ENCODE measurements at places on chromosomes 3 and 15.
A peak's percentile ranks its signal among the peaks of the same experiment; 100 is the strongest.

DNA sequence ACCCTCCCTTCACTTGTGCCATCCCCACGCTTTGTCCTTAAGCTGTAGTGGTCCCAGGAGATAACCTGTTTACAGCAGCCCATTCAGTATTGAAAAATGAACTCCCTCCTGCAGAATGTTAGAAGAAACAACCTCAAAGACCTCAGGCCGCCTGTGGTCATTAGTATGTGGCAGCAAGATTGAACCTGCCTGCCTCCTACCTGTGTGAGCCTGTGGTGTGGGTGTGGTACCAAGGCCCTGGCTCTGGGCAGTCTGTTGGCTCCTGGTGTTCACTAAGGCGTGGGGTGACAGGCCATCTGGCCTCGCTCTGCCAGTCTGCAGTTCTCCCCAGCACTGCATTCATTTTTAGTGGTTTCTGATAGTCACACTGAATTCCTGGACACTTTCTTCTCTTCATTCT, 21.0 kb downstream of the LSM3 start:
- DNase-seq = no peak

GRCh38 chr3:159548675-159549335, 439.8 kb upstream of the IL12A start:
- no peak for DNase-seq

- peak; percentile 70 for DNase-seq
These were observed at the start of gene LRRC3B for GRCh38 chr3:26622621-26623418. Gene LRRC3B (plus strand): TSS chr3:26622772. CDS start chr3:26709673, 86,901 bp downstream.

DNA sequence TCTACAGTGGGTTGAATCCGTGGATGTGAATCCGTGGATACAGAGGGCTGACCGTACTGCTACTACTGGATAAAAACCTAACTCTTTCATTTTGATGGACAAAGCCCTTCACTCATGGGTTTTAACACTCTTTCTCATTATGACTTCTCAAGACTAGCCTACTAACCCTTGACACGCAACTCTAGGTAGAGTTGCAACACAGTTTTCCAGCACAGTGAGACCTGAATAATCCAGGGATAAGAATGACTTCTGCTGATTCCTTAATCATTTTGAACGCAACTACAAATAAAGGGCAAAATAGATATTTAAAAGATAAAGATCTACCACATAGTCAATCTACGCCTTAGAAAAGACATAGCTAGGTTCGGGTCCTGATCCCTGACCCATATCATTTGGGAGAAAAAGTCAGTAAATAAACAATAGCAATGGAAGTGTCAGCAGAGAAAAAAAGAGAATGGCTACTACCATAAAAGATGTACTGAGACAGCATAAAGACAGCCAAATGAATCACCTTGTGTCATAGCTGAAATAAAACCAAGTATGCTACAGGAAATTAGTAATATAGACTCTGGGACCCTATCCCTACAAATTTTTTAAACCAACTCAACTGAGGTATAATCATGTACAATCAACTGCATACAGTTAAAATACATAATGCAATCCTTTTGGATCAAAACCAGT, 87.6 kb downstream of the DPH6 start:
- DNase-seq = no peak

GRCh38 chr3:145900056-145900829, 260.7 kb downstream of the PLOD2 start:
- DNase-seq = no peak

DNA sequence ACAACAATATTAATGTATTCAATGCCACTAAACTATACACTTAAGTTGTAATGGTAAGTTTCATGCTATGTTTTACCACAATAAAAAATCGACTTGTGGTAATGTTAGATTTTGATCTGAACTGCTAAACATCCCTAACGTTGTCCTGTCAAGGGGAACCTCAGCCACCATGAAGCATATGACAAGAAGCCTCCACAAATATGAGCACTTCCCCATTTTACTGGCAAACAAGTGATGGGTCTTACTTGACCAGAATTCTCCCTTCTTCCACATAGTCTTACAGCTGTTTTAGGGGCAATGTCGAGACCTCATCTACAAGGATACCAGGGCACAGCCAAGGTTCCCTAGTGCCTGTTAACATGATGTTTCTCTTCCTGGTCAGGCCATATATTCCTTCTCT, 124.2 kb upstream of the ABI3BP start:
- DNase-seq = no peak

GRCh38 chr3:192187485-192188051, 539.8 kb downstream of the FGF12 start:
- no peak for DNase-seq

GRCh38 chr15:68609629-68610028, 30.8 kb downstream of the CORO2B start:
- no peak for DNase-seq

DNA sequence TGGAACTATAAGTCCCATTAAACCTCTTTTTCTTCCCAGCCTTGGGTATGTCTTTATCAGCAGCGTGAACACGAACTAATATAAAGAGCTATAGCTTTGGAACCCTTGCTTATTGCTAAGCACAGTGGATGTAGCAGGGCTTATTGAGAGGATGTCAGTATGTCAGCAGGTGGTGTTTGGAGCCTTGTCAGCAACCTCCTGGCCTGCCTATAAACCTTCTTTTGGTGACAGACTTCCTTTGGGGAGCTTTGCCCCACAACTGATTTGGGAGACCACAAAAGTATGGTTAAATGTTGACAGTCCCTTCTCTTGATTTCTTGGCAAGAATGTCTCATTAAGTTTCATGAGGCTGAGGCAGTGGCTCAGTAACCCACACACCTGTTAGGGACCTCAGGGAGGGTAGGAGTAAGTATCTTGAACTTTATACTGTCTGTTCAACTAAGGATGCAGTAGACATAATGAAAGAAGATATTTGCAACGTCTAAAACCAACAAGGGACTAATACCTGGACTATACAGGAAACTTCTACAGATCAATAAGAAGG, 14.8 kb downstream of the CCNDBP1 start:
- DNase-seq = no peak

DNA sequence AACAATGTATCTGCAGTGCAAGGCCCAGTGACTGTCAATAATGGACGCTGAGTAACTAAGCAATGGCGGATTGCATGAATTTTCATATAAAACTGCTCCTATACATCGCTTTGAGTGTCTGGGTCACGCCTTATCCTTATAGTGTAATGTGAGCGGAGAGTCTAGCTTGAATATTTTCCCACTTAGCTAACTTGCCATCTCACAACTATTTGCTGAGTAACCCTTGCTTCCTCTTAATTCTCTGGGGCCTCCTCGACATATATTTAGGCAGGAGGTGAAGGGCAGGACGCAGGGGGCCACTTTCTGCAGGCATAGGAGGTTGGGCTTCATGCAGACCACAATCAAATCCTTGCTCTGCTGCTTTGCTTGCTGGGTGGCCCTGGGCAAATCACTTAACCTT, 24.0 kb downstream of the ST8SIA2 start:
- DNase-seq = no peak

Data from D341Med (cell line).